Caco-2 (cell line): ENCODE measurements at places on chromosomes 5 and 9. TPM values are rescaled to one million over a fixed set of nuclear protein-coding genes. Genes with fewer than 3 reads are reported as not detected.

The NEURL1B gene
- 6.0 and 7.6 TPM in 2 replicates for total RNA-seq

The CDX1 gene
- 0.29 and 0.65 TPM in 2 replicates for total RNA-seq

The PLAC8L1 gene
- total RNA-seq = 1.0 TPM in 1 of 2 replicates, not detected in the other

The N4BP3 gene
- 2.9 and 3.2 TPM in 2 replicates for total RNA-seq

The SMIM33 gene
- not detected in 2 replicates for total RNA-seq

The RAB3C gene
- total RNA-seq = 0.05 TPM in 1 of 2 replicates, not detected in the other

The RETREG1 gene
- total RNA-seq = 14.1 and 15.1 TPM in 2 replicates

The ELL2 gene
- 78.1 and 81.0 TPM in 2 replicates for total RNA-seq

The EXOC3 gene
- total RNA-seq = 41.9 and 44.5 TPM in 2 replicates

The CDC20B gene
- total RNA-seq = not detected in 2 replicates

The GGTA1 gene
- not detected in 2 replicates for total RNA-seq

The SYK gene
- total RNA-seq = 4.6 and 5.3 TPM in 2 replicates

DNA sequence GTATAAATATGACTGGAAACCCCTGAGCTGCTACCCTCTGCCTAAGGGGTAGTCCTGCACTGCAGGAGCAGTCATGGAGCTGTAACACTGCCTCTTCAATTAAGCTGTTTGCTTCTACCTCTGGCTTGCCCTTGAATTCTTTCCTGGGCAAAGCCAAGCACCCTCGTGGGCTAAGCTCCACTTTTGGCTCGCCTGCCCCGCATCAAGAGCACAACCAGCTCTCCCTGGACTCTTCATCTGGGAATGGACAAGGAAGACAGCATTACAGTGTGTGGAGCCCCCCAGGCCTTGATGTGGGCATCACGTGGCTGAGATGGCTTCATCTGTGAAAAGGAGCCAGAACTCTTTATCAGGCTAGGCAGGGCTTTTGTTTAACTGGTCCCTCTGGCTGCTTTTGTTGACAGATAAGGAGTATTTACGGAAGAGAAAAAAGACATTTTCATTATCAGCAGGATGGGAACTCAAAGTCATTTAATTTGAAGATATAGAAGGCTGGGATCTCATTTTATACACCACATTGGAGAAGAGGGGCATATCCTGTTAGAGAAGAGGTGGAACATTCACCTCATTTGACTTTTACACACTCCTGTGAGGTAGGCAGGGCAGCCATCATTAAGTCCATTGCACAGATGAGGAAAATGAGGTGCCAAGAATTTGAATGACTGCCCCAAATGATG lies 137.8 kb downstream of the SEMA6A start:
- H3K36me3 ChIP-seq = no peaks in the 10 kb centered on the region
- DNase-seq = no peak
- H3K27me3 ChIP-seq = no peaks in the 10 kb centered on the region
- H3K4me1 ChIP-seq = no peaks in the 10 kb centered on the region; the same call in 1 of the 2 replicates

DNA sequence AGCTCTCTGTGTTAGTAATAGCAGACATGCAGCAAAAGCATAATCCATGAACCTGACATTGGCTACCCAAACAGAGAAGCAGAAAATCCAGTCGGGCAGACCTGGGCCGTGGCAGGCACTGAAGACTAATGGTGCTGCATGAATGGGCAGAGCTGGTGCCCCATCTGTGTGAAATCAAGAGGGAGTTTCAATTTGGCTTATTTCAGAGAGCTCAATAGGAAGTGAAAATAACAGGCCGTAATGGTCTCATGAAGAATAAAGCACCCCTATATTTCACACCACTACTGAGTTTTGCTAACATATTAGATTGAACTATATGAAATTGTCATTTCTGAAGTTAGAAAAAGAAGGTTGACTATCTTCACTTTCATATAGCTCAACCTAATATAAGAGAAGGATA lies 149.7 kb downstream of the ENC1 start:
- no peaks in the 10 kb centered on the region for H3K27me3 ChIP-seq
- H3K4me3 ChIP-seq = no peak overlapping the region
- H3K4me1 ChIP-seq = peaks cover 7% of the 10 kb centered on the region; the same call in 1 of the 2 replicates
- no peak for DNase-seq
- H3K27ac ChIP-seq = no peak overlapping the region

DNA sequence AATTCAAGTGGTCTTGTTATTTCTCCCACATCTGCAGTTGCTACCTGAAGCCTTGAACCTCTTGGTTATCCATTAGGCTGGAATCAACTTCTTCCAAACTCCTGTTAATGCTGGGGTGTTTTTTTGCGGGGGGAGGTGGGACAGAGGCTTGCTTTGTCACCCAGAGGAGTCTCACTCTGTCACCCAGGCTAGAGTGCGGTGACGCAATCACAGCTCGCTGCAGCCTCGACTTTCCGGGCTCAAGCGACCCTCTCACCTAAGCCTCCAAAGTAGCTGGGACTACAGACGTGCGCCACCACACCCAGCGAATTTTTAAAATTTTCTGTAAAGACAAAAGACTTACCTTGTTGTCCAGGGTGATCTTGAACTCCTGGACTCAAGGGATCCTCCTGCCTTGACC lies 4.4 kb downstream of the SCGB3A1 start:
- no peaks in the 10 kb centered on the region for H3K36me3 ChIP-seq
- no peak overlapping the region for H3K4me3 ChIP-seq
- H3K27me3 ChIP-seq = no peaks in the 10 kb centered on the region; the same call in 1 of the 2 replicates
- no peak overlapping the region for H3K27ac ChIP-seq
- H3K4me1 ChIP-seq = no peaks in the 10 kb centered on the region

GRCh38 chr9:5950261-5950660 lies 59.6 kb downstream of the MLANA start:
- no peaks in the 10 kb centered on the region for H3K4me1 ChIP-seq
- H3K27me3 ChIP-seq = no peaks in the 10 kb centered on the region
- no peak overlapping the region for H3K27ac ChIP-seq
- H3K4me3 ChIP-seq = no peak overlapping the region
- no peaks in the 10 kb centered on the region for H3K36me3 ChIP-seq
- no peak for DNase-seq

- H3K27ac ChIP-seq = no peak overlapping the region
- no peak for DNase-seq
- H3K27me3 ChIP-seq = no peaks in the 10 kb centered on the region
- H3K36me3 ChIP-seq = no peaks in the 10 kb centered on the region
- H3K4me1 ChIP-seq = no peaks in the 10 kb centered on the region
Observed at GRCh38 chr5:138946241-138946623, 71.1 kb upstream of the LRRTM2 start.

- H3K4me3 ChIP-seq = no peak overlapping the region
- H3K27ac ChIP-seq = no peak overlapping the region
- H3K4me1 ChIP-seq = no peaks in the 10 kb centered on the region
- H3K36me3 ChIP-seq = no peaks in the 10 kb centered on the region
- no peak for DNase-seq
- no peaks in the 10 kb centered on the region for H3K27me3 ChIP-seq
Observed at GRCh38 chr5:122933956-122934355, 88.5 kb downstream of the SNX24 start.

DNA sequence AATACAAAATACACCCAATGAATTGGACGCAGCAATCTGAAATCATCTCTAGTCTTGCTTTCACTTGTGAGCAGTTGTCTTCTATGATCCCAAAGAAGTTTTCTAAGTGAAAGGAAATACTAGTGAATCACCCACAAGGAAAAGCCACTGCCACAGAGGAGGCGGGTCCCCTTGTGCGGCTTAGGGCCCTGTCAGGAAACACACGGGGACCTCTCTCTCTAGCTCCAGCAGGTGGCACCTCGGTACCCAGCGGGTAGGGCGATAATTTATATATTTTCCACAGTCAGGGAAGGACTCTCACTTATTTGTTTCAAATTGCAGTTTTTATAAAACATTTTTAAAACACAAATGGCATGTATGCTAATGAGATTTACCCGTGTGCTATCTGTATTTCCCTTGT lies 417.1 kb downstream of the KDM4C start:
- H3K27me3 ChIP-seq = no peaks in the 10 kb centered on the region
- H3K4me1 ChIP-seq = no peaks in the 10 kb centered on the region
- no peak for DNase-seq
- H3K27ac ChIP-seq = no peak overlapping the region
- no peaks in the 10 kb centered on the region for H3K36me3 ChIP-seq
- H3K4me3 ChIP-seq = no peak overlapping the region

- H3K27me3 ChIP-seq = no peaks in the 10 kb centered on the region
- no peak overlapping the region for H3K4me3 ChIP-seq
- H3K4me1 ChIP-seq = no peaks in the 10 kb centered on the region
- H3K27ac ChIP-seq = no peak overlapping the region
- DNase-seq = no peak
- H3K36me3 ChIP-seq = no peaks in the 10 kb centered on the region
Observed at GRCh38 chr9:1522219-1522767, 472.1 kb downstream of the DMRT2 start.

DNA sequence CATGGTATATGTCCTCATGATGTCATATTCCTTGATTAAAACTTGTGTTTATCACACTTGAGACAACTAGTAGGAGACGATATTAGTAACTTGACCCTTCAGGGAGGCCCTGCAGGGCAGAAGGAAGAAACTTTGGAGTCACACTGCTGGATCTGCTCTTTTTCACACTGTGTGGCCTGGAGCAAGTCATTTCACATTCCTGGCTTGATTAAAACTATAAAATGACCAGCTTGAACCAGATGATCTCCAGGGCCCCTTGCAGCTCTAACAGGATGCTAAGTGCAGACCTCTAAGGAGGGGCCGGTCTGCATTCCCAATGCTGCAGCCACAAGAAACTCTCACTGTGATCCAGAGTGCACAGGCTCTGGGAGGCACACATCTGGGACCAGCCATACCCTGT lies 146.4 kb upstream of the ZNF366 start:
- no peak overlapping the region for H3K4me3 ChIP-seq
- H3K27ac ChIP-seq = no peak overlapping the region
- no peaks in the 10 kb centered on the region for H3K27me3 ChIP-seq
- peaks cover 8% of the 10 kb centered on the region; the same call in 1 of the 2 replicates for H3K4me1 ChIP-seq

DNA sequence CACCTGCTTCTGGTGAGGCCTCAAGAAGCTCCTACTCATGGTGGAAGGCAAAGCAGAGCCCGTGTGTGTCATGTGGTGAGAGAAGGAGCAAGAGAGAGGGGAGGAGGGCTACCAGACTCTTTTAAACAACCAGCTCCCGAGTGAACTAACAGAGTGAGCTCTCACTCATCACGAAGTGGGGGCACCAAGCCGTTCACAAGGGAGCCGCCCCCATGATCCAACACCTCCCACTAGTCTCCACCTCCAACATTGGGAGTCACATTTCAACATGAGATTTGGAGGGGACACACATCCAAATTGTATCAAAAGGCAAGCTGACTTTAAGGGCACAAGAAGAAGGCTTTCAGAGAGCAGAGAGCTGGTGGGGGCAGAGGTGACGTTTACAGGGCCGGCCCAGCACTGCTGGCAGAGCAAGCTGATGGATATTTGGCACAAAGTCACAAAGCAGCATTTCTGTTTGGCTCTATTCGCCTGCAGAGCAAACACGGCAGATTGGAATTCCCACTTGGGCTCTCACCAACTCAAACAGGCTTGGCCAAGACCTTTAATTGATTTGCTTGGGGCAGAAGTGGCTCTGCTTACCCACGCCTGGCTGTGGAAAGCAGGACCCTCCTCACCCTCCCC lies 20.0 kb downstream of the PITX1 start:
- H3K36me3 ChIP-seq = no peaks in the 10 kb centered on the region; the same call in 1 of the 2 replicates
- H3K4me3 ChIP-seq = no peak overlapping the region
- no peaks in the 10 kb centered on the region for H3K27me3 ChIP-seq
- peaks cover 4% of the 10 kb centered on the region; the same call in 1 of the 2 replicates for H3K4me1 ChIP-seq

DNA sequence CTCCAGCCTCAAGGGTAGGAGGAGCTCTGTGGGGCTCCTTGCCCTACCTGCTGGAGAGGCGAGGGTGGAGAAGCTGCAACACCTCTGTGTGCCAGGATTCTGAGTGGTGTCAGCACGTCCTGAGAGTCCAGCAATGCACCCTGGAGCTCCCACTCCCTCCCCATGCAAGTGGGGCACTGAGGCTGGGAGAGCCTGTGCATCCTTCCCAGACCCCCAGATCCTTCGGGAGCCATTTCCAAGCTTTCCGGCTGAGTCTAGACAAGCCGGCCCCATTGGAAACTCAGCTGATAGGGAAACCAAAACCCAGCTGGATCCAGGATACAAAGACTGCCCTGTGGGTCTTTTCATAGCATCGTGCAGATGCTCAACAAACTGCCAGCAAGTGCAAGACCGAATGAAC lies 1.8 kb downstream of the FAM163B start:
- no peak overlapping the region for H3K27ac ChIP-seq
- H3K4me1 ChIP-seq = no peaks in the 10 kb centered on the region
- no peak overlapping the region for H3K4me3 ChIP-seq
- H3K27me3 ChIP-seq = no peaks in the 10 kb centered on the region; the same call in none of the 2 replicates

DNA sequence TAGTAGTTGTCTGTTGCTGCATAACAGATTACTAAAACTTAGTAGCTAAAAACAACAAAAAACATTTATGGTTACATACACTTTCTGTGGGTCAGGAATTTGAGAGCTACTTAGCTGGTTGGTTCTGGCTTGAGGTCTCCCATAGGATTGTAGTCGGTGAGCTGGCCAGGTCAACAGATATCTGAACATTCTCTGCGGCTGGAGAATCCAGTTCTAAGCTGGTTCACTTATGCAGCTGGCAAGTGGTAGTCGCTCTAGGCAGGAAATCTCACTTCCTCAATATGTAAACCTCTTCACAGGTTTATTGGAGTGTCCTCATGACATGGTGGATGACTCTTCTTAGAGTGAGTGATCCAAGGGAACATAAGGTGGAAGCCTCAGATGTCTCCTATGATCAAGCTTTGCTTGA lies 65.7 kb upstream of the TNFAIP8 start:
- no peak overlapping the region for H3K27ac ChIP-seq
- H3K4me3 ChIP-seq = no peak overlapping the region
- H3K36me3 ChIP-seq = no peaks in the 10 kb centered on the region; the same call in 1 of the 2 replicates
- peaks cover 49% of the 10 kb centered on the region for H3K4me1 ChIP-seq
- no peak for DNase-seq

DNA sequence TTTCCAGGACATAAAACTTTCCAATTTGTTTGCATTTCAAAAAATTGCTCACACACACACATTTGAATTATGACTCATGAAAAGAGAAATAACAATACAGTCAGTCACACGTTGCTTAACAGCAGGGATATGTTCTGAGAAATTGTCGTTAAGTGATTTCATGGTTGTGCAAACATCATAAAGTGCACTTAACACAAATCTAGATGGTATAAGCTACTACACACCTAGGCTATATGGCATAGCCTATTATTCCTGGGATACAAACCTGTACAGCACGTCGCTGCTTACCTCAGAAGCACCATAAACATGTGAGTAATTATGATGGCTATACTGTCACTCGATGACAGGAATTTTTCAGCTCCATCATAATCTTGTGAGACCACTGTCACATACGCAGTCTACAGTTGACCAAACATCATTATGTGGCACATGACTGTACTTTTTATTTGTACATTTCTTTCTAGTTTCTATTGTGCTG lies 378.2 kb downstream of the ACTL7B start:
- H3K27me3 ChIP-seq = no peaks in the 10 kb centered on the region
- H3K27ac ChIP-seq = no peak overlapping the region
- DNase-seq = no peak
- H3K4me1 ChIP-seq = no peaks in the 10 kb centered on the region
- no peaks in the 10 kb centered on the region for H3K36me3 ChIP-seq

DNA sequence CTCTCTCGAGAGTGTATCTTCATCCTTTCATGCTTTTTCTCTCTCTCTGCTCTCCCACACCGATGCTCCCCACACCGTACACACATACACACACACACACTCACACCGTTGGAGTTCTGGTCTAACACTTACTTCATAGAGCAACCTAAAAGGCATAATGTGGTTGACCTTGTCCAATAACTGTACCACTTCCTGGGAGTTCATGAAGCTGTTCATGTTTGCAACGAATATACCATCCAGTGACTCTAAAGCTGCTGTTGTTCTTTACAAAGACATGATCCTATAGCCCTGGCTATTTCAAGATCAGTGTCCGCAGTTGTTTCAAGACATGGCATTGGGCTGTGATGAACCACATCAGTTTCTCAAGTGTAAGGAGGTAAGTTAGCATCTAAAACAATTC lies 10.0 kb downstream of the MEF2C start:
- no peak for DNase-seq
- H3K27ac ChIP-seq = no peak overlapping the region
- peaks cover 6% of the 10 kb centered on the region; the same call in 1 of the 2 replicates for H3K4me1 ChIP-seq
- H3K36me3 ChIP-seq = no peaks in the 10 kb centered on the region
